ENCODE measurements at places on chromosomes 1 and 21. TPM values are rescaled to one million over a fixed set of nuclear protein-coding genes. Genes with fewer than 3 reads are reported as not detected.

GRCh38 chr1:39195166-39196111, 9.1 kb upstream of the MACF1 start:
- no peak overlapping the region for H3K4me3 ChIP-seq
- peak overlapping the region; percentile 91 for H3K27ac ChIP-seq
- H3K4me1 ChIP-seq, result peaks cover 43% of the 10 kb centered on the region
- H3K36me3 ChIP-seq, result no peaks in the 10 kb centered on the region
- no peaks in the 10 kb centered on the region for H3K27me3 ChIP-seq

- DNase-seq, result no peak
- no peak overlapping the region for H3K4me3 ChIP-seq
- no peak overlapping the region for H3K27ac ChIP-seq
Observed at GRCh38 chr1:77473690-77474089, 191.9 kb downstream of the AK5 start.

- peaks cover 15% of the 10 kb centered on the region for H3K36me3 ChIP-seq
- H3K4me1 ChIP-seq, result peaks cover 12% of the 10 kb centered on the region
- H3K4me3 ChIP-seq, result no peak overlapping the region
- no peak for DNase-seq
- H3K27me3 ChIP-seq, result no peaks in the 10 kb centered on the region
- peak overlapping the region; percentile 68 for H3K27ac ChIP-seq
Observed at GRCh38 chr1:185058110-185058509, 12.8 kb downstream of the RNF2 start.

Gene OPRD1
- 0.66 TPM for total RNA-seq

DNA sequence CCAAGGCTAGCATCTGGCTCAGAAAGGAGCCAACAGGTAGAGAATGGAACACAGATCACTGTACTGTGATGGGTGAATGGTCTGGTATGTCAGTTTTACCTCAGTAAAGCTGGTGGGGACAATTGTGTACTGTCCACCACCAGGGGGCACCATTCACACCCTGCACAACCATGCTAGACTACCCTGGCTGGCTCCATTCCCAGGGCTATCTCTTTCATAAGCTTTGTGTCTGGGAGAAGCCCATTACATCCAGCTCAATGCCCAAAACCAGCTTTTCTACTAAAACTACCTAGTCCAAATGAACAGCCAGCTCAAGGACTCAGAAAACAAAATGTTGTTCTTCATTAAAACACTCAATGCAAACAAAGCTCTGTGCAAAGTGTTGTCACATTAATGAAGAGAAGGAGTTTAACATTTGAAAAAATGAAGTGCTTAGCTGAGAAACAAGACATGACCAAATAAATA, 62.0 kb upstream of the RASAL2 start:
- H3K27me3 ChIP-seq, result no peaks in the 10 kb centered on the region
- H3K36me3 ChIP-seq, result no peaks in the 10 kb centered on the region
- no peak overlapping the region for H3K4me3 ChIP-seq
- H3K27ac ChIP-seq, result peak overlapping the region; percentile 26
- H3K4me1 ChIP-seq, result peaks cover 13% of the 10 kb centered on the region
- peak; percentile 76 for DNase-seq

DNA sequence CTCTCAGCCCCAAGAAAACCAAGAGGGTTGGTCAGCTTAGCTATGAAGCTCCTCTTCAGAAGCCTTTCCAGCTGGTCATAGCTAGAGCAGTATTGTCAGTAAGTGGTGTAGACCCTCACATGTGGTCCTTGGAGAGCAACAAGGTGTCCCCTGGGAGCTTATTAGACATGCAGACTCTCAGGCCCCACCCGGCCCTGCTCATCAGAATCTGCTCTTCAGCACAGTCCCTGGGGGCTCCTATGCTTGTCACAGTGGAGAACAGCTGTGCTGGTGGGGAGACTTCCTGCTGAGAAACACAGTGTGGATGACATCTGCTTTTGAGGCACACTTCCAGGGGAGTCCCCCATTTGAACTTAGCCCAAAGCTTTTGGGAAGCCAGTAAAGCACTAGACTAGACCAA, 21.9 kb upstream of the NEK2 start:
- no peak for DNase-seq
- H3K4me1 ChIP-seq, result peaks cover 7% of the 10 kb centered on the region
- H3K4me3 ChIP-seq, result no peak overlapping the region

DNA sequence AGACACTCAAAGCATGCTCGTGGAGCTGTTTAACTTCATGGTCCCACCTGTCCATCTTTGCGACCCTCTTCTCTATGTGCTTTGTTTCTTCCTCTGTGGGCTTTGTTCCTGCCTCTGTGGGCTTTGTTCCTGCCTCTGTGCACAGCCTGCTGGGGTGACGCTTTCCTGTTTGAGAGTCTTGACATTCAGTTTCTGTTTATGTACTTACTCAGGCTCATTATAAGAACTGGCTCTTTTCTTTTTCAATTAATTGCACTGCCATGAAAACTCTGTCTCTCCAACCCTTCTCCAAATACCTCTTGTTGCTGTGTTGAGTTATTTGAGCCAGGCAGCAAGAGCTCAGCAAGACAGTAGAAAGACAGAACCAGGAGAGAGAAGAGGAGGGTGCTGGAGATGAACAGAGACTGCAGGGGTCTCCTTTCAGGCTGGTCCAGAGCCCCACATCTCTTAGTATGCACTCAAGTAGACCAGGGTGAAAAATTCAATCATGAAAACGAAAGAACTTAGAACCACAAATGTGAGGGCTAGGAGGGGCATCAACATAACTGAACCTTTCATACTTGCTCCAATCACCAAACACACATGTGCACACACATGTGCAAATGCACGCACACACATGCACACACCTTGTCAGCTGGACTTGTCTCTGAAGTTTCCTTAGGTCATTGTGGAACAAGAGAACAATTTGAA, 88.3 kb upstream of the SGIP1 start:
- DNase-seq, result no peak
- peak overlapping the region; percentile 17 for H3K27ac ChIP-seq
- H3K4me1 ChIP-seq, result peaks cover 36% of the 10 kb centered on the region
- no peaks in the 10 kb centered on the region for H3K36me3 ChIP-seq

DNA sequence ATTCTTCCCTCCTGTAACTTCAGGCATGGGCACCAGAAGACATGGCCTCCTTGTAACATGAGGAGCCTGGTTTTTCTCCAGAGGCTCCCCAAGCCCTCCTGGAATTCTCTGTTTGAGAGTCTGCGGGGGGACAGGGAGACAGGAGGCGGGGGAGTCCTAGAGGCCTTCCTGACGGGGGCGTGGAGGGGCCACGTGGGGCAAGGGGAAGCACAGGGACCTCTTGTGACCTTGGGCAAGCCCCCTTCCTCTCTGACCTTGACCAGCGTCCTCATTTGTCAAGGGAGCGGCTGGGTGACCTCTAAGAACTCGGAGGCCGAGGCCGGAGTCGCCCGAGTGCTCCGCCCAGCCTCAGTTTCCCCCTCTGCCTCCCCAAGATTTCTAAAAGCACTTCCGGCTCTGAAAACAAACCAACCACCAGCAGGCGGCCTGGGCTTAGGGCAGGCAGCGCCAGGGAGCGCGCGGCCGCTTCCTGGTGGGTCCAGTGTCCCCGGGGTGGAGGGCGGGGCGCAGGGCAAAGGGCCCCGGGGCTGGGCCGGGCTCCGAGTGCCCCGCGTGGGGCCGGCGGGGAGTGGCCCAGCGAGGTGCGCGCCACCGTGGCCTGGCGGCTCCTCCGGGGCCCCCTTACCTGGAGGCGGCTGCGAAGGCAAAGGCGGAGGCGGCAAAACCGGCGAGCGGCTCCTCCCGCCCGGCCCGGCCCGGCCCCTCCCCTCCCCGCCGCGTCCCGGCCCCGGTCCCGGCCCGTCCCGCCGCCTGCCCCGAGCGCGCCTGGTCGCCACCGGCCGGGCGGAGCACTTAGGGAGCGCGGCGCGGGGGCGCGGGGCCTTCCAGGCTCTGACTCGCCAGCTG, at the start of gene TMCO4:
TSS of gene TMCO4 (minus strand) at position 687 of the 846 bp plus-strand sequence. CDS start 19,158 bp downstream, outside the sequence.
- H3K27ac ChIP-seq, result peak within 1 kb of the TSS; percentile 74
- H3K36me3 ChIP-seq, result peaks cover 3% of the 10 kb centered on the region
- H3K27me3 ChIP-seq, result peaks cover 4% of the 10 kb centered on the region
- peak within 1 kb of the TSS; percentile 68 for H3K4me3 ChIP-seq

DNA sequence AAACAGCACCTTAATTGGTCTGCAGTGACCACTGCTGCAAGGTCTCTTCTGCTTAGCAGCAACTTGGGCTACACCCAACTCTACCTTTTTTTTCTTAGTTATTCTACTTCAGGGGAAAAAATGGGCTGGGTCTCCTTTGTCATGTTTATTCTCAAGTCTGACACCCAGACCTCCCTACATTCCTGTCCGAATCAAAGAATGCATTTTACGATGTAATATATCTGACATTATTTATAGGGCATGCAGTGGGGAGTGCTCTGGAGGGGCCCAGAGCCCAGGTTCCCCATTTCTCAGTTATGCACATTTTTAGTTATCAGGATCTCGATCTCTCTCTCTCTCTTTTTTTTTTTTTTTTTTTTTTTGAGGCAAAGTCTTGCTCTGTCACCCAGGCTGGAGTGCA, 50.5 kb downstream of the OPTC start:
- no peak overlapping the region for H3K4me3 ChIP-seq
- no peaks in the 10 kb centered on the region for H3K27me3 ChIP-seq
- peaks cover 51% of the 10 kb centered on the region for H3K4me1 ChIP-seq
- peak overlapping the region; percentile 95 for H3K27ac ChIP-seq
- no peaks in the 10 kb centered on the region for H3K36me3 ChIP-seq

Gene AMPD2
- 134 TPM for total RNA-seq

GRCh38 chr1:51247022-51247421, 10.9 kb downstream of the RNF11 start:
- peaks cover under 1% of the 10 kb centered on the region for H3K36me3 ChIP-seq
- peaks cover 2% of the 10 kb centered on the region for H3K4me1 ChIP-seq
- H3K27me3 ChIP-seq, result no peaks in the 10 kb centered on the region
- H3K4me3 ChIP-seq, result no peak overlapping the region

GRCh38 chr1:32757213-32757895, 54.8 kb upstream of the SYNC start:
- H3K4me3 ChIP-seq, result peak overlapping the region; percentile 15
- H3K36me3 ChIP-seq, result peaks cover 1% of the 10 kb centered on the region
- H3K27me3 ChIP-seq, result no peaks in the 10 kb centered on the region
- no peak for DNase-seq

GRCh38 chr1:63931468-63931867, 157.7 kb downstream of the ROR1 start:
- peaks cover 55% of the 10 kb centered on the region for H3K4me1 ChIP-seq
- no peaks in the 10 kb centered on the region for H3K36me3 ChIP-seq
- no peak overlapping the region for H3K4me3 ChIP-seq
- no peak overlapping the region for H3K27ac ChIP-seq
- no peak for DNase-seq

Gene KRTAP11-1
- total RNA-seq, result not detected

Gene C1orf116
- 0.67 TPM for total RNA-seq

DNA sequence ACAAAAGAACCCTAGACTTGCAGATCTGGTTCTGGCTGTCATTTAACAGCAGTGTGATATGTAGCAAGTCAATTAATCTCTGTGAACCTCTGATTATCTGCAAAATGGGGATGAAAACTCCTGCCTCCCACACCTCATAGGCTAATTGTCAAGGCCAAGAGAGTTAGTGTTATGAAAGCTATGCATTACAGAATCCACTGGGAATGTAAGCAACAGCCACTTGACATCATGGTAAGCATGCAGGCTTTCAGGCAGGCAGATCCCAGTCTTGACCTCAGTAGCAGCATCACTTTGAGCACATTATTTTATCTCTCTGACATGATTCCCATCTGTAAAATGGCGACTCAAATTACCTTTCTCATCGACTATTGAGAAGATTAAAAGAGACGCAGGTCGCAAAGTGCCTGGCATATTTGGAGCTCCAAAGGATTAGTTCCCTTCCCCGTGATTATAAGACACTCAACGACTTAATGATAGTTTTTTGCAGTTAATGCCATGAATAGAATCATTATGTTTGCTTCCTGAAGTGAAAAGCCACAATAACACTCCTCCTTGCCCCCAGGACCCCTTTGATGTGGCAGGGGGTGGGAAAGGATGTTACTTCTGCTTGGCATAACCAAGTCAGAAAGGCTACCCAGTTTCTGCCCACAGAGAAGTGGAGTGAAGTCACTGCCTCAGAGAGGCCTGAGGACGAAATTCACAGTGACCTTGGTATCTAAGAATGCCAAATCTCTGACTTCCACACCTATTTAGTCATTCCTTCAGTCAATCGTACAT, 273.0 kb upstream of the NFIA start:
- H3K36me3 ChIP-seq, result peaks cover 3% of the 10 kb centered on the region
- no peak overlapping the region for H3K27ac ChIP-seq
- DNase-seq, result no peak
- no peaks in the 10 kb centered on the region for H3K27me3 ChIP-seq
- H3K4me1 ChIP-seq, result peaks cover 9% of the 10 kb centered on the region
- H3K4me3 ChIP-seq, result no peak overlapping the region

- H3K27ac ChIP-seq, result peak overlapping the region; percentile 88
- H3K4me1 ChIP-seq, result peaks cover 35% of the 10 kb centered on the region
- no peak for DNase-seq
- no peaks in the 10 kb centered on the region for H3K36me3 ChIP-seq
- no peaks in the 10 kb centered on the region for H3K27me3 ChIP-seq
Observed at GRCh38 chr1:172952516-172952915, 98.2 kb downstream of the TNFSF18 start.

GRCh38 chr1:194968916-194969315, 1639.3 kb downstream of the KCNT2 start:
- no peak overlapping the region for H3K4me3 ChIP-seq
- H3K27ac ChIP-seq, result no peak overlapping the region
- no peak for DNase-seq
- no peaks in the 10 kb centered on the region for H3K27me3 ChIP-seq

DNA sequence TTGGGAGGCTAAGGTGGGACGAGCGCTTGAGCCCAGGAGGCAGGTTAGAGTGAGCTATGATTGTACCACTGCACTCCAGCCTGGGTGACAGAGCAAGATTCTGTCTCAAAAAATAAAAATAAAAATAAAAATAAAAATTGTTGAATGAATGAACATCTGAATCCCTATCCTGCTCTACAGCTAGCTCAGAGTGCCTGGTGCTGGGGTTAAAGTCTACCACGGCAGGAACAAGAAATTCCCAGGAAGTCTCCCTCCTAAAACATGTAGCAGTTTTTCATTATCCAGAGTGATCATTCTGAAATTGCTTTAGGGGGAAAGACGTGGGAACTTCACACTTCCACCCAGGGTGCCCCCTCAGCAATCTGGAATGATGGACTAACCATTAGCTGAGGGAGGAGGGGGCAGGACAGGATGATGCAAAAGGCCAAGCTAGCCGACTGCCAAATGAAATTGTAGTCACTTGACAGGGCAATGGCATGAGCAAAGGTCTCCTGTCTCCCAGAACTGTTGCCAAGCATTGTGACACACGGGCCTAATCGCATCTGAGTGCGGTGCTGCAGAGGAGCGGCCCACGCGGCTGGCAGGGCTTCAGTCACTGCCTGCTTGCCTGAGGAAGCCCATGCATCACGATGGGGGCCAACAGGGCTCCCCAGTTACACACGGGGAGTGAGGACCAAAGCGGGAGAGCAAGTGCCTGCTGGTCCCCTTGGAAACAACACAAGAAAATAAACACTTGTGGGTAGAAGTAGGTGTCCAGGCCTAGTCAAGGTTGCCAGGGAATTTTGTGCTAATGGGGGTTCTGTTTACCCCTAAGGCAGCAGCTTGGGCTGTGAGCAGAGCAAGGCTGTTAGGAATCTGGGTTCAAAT, 85.7 kb downstream of the NENF start:
- no peaks in the 10 kb centered on the region for H3K36me3 ChIP-seq
- no peak for DNase-seq
- H3K27ac ChIP-seq, result no peak overlapping the region
- H3K4me3 ChIP-seq, result no peak overlapping the region
- H3K27me3 ChIP-seq, result peaks cover 5% of the 10 kb centered on the region
